ENCODE measurements at places on chromosomes 5 and 9.

DNA sequence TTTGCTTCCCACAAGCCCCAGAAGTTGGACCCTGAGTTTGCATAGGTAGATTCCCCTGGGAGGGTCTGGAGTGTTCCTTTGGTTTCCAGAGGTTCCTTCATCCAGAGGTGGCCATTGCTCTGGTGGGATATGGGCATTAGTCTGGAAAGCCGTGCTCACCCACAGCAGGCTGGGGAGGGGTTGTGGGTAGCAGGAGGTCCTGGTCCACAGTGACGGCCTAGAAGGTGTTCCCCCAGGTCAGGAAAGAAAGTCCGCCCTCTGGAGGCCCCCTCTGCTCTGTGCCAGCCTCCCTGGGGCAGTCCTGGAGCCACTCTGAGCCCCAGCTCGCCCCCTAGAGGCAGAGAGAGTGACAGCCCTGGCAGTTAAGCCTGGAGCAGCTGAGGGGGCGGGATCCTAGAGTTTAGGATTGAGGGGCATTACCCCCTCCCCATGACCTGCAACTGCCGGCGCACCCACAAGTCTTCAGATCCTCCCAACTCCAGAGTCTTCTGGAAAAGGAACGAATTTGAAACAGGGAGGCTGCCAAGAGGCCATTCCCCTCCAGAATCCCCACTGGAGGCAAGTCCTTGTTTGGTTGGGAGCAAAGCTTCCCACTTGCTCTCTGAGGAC, 36.8 kb downstream of the NDST1 start:
- DNase-seq, result peak; percentile 67

DNA sequence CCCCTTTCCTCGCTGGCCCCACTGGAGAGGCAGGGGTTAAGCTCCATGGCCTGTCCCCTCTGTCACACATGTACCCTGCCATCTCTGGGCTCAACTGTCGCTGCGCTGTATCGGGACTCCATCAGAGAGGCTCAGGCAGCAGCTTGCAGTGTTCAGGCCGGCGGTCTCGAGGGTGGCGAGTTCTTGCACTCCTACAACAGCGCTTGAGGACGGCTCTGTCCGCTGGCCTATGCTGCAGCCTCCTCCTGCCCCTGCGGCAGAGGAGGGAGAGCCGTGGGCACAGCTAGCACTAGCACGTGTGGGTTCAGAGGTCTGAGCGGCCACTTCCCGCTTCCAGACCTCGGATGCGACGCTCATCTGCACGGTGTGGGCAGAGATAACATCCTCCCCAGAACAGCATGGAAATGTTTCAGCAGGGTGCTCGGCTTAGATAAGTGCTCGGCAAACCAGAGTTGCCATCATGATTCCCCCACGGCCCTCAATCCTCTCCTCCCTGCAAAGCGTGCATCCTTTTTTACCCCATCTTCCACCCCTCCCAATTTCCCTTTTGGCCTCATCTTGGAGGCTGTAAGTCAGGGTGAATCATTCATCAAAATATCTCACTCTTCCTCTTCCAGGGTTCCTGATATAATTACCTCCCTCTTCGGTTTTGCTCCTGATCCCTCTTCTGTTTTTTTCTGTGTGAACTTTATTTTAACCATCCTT, 41.9 kb upstream of the FUBP3 start:
- DNase-seq, result peak; percentile 36

GRCh38 chr5:142210864-142211412, 102.4 kb downstream of the NDFIP1 start:
- no peak for DNase-seq

DNA sequence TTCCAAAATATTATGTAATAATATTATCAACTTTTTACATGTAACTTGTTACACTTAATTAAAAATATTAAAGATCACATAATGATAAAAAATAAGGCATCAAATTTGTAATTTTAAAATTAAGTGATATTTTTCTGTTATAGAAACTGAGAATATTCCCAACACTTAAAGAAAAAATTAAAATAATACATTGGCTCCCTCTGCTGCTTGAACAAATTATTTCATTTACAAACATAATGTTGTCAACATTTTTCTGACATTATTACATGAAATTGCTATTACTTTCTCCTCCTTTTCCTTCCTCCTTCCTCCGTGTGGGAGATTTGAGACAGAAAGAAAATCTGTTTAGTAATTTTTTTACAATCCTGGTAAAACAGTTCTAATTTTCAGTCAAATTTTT, 42.3 kb downstream of the RNF180 start:
- peak; percentile 20 for DNase-seq

GRCh38 chr9:27489087-27489876, 34.8 kb upstream of the IFNK start:
- DNase-seq, result no peak

- DNase-seq, result no peak
Measured at GRCh38 chr9:21804331-21804730, 1.9 kb downstream of the MTAP start.

DNA sequence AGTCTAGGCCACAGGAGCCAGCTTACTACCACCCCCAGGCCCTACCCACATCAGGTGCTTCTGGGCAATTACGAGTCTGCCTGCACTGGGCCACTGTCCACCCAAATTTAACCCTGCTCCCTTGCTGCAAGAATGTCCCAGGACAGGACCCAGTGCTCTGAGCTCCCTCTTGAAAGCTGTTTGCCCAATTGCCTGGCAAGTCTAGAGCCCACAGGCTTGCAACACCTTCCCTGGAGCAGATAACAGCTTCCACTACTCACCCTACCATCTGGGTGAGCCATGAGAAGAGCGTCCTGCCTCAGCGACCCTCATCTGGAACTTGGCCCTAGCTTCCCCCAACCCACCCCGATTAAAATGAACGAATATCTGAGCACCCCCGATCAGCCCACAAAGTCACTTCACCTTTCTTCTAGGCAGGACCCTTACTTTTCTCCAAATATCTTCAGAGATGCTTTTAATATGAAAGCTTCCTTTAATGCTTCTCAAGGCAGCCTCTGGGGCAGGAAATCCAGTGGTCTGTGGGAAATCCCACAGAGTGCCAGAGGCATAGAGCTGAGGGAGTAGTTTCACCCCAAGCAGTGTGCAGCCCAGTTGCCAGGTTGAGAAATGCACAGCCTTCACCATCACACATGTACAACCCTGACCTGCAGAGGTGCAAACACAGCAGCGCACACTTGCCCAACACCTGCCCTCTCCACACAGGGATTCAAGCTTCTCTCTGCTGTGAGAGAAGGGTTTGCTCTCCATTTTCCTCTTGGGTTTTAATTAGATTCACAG, 10.6 kb downstream of the ACSL6 start:
- DNase-seq, result no peak

DNA sequence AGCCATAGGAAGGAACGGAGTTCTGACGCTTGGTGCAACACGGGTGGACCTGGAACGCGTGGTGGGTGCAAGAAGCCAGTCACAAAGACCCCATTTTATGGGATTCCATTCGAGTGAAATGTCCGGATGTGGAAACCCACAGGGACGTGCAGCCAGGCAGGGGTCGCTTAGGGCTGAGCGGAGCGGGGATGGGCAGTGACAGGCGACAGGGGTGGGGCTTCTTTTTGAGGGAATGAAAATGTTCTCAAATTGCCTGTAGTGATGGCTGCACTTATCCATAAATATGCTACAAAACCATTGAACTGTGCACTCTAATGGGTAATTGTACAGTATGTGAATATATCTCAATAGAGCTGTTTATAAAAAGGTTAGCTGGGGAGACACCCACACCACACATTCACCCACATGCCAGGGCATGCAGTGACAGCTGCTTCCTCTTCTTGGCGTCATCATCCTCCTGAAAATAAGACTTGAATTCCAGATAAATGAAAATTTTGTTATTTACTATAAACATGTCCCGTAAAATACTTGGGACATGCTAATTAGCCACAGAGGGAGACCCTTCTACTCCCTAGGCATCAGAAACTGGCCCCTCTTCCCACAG, 71.3 kb upstream of the OLFM1 start:
- DNase-seq, result no peak

GRCh38 chr9:109950710-109951443, 170.9 kb downstream of the PALM2AKAP2 start:
- DNase-seq, result no peak

- DNase-seq, result no peak
Measured at GRCh38 chr9:9913276-9913832, 699.4 kb downstream of the PTPRD start.

DNA sequence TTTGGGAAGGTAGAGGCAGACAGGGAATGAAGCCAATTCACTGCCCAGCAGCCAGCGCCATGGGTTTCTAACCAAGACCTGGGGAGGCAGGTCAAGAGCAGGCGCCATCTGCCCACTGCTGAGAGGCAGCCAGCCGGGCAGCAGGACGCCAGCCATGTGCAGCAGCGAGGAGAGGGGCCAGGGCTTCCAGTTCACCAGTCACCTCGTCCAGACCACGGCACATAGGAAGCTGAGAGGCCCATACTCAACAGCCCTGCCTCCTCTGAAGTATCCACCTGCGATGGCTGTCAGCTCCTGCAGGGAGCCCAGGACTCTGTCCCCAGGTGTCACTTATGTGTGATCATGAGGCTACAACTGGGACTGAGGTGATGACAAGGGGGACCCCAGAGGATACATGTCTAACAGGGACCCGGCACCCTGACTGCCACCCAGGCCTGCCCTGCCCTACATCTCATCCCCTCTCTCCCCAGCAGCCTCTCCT, 30.1 kb downstream of the IPPK start:
- DNase-seq, result no peak

DNA sequence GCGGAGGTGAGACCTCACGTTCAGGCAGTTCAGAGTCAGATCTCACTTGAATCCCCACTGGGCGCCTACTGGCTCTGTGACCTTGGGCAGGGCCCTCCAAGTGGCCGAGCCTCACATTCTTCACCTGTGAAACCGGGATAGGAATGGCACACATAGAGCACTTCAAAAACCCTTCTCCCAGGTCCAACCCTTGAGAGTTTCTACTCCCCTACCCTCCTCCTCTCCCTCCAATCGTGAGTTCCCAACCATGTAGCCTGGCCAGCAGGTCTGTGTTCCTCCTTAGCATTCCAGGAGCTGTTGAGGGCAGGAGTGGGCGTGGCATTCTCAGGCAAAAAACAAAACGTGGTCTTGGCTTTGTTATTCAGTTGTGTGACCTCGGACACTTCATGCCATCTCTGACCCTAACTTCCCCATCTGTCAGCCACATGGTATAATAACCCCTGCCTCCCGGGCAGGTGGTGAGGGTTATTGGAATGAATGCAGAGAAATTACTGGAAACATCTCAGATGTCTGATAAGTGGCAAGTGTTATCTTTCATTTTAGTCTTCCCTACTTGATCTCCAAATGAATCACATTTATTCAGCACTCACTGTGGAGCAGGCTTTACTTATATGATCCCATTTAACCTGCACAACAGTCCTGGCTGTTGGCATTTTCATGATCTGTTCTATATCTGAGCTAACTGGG, 112.8 kb upstream of the BOD1 start:
- DNase-seq, result no peak

DNA sequence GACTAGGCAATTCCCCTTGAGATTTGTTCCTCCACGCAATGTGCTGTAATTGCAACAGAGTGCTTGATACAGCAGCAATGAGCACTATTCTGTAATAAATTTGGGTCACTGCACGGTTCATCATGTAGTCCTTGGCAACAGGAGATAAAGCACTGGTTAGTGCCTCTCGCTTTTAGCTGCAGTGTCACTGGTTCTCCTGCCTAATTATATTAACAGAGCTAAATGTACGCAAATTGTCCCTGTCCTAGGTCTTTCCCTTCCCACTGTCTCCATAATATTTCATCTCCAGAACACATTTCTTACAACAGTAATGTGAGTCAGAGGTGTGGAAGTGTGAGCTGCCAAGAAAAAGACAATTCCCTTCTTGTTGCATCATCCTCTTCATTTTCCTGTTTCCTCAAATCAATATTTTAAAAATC, 553.1 kb downstream of the ZNF608 start:
- peak; percentile 75 for DNase-seq

- DNase-seq, result no peak
Measured at GRCh38 chr5:44933686-44934085, 124.9 kb downstream of the MRPS30 start.

DNA sequence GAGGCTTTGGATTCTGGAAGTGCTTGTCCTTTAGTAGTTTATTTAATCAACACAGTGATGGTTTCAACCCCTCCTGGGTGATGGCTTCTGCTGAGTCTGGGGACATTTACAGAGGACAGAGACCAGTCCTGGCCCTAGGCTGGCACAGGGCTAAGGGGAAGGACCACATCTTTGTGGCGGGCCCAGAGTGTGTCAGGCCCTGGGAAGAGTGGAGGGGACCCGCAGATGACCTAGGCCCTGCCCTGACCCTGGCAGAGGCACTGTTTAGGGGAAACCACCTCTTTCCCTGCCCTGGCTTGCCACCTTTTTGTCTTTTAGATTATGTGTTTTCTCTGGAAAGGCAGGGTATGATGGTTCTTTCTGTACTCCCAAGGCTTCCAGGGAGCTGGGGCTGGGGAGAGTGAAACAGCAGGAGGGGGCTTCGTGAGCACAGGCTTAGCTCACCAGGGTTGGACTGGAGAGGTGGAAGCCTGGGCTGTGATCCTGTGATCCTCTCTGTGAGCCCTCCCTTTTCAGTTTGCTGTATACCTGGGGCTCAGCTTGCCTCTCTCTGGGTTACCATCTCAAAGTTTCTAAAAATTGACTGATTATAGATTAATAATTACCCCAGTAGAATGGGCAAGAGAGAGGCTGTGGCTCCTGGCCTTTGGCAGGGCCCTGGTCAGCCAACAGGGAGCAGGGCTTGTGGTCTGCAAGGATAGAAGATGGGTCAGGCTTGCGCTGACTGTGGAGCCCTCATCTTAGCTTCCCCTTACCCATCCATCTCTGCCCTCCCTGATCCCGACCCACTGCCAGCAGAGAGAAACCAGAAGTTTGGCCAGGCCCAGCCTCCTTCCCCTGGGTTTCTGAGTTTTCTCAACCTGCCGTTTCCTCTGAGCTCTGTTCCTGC, 1.7 kb upstream of the SYNPO start:
- DNase-seq, result no peak

DNA sequence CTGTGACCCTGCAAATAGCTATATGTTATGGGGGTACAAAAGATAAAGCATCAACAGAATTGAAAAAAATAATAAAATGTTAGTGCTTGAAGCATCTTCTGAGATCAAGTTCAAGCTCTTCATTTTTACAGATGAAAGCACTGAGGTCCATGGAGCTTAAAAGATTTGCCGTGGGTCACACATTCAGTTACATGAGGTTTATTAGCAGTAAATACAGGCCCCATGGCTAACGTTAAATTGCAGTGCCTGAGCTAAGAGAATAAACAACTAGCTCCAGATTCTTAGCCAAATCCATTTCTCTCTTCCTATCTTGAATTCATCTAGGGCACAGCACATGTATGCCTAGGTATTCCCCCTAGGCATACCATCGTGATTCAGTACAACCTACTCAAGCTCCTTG, 2052.7 kb upstream of the C9orf72 start:
- no peak for DNase-seq

- DNase-seq, result peak; percentile 70
Measured at GRCh38 chr5:82417776-82418607, 139.8 kb upstream of the RPS23 start.

All from fibroblast of skin of right biceps (primary cell).